Right kidney (tissue), 9 donors: ENCODE measurements at places on chromosomes 6 and 20.

DNA sequence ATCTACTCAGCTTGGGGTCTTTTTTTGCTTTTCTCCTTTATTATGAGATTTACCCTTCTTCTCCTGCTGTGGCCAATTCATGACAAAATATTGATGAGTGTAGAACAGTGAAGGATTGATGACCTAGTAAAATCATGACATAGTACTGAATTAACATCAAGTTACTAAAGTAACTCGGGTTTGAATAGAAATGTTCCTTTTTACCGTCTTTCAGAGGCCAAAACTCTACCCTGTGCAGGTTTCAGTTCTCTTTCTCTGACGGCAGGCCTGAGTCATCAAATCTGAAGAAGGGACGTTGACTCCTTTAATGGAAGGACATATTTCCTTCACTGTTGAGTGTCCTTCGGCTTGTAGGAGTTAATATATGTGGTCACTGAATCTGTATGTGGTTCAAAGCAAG, 80.7 kb downstream of the RREB1 start:
- no peak for DNase-seq

GRCh38 chr6:8670792-8671191, 235.4 kb upstream of the SLC35B3 start:
- DNase-seq = no peak

GRCh38 chr6:117531809-117532725, 49.6 kb downstream of the DCBLD1 start:
- no peak for DNase-seq

DNA sequence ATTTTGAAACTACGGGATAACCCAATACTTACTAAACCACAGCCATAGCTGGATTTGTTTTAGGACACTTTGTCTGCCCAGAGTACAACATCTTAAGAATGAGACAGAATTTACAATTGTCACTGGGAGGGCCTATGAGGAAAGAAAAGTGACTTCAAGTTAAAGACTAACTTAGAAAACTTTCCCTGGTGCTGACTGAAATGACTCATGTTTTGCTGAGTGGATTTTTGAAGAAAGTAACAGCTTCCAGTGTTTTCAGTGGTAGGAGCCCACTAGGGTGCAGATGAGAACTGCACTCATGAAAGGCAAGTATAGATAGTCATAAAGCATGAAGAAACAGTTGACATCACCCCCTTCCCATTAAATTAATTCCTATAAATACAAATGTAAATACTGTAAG, 988.2 kb upstream of the MAP3K7 start:
- no peak for DNase-seq

DNA sequence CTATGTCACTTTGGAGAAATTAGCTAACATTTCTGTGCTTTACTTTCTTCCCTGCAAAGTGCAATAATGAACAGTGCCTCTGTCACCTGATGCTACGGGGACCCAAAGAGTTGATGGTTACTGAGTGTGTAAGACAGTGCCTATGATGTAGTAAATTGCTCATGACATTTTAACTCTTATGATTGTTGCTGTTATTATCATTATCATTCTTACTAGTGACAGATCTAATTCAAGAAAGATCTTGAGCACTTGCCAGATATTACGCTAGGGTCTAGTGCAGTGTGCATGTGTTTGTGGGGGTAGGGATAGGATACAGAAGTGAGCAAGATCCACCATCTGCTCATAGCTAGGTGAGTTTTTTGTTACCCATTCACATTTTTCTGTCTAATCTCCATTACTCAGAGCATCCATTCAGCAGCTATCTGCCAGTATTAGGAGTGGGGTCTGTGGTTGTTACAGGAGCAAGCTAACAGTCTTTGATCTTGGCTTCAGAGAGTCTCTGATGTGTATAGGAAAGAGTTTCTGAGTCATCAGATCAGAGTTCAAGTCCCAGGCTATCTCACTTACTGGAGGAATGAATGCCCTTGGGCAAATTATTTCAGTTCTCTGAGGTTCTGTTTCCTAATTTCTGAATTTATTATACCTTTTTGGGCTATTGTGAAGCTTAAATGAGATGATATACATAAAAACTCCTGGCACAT, 33.1 kb upstream of the DAAM2 start:
- DNase-seq = no peak

- DNase-seq = no peak
Observed at GRCh38 chr6:168216751-168217191, 102.8 kb downstream of the DACT2 start.
